Retina (tissue), 1 donor: ENCODE measurements at places on chromosomes 11 and 22.

DNA sequence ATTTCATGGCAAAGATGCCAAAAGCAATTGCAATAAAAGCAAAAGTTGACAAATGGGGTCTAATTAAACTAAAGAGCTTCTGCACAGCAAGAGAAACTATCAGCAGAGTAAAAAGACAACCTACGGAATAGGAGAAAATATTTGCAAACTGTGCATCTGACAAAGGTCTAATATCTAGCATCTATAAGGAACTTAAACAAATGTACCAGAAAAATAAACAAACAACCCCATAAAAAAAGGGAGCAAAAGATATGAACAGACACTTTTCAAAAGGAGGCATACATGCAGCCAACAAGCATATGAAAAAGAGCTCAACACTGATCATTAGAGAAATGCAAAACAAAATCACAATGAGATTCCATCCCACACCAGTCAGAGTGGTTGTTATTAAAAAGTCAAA lies 60.3 kb downstream of the AASDHPPT start:
- DNase-seq = no peak

DNA sequence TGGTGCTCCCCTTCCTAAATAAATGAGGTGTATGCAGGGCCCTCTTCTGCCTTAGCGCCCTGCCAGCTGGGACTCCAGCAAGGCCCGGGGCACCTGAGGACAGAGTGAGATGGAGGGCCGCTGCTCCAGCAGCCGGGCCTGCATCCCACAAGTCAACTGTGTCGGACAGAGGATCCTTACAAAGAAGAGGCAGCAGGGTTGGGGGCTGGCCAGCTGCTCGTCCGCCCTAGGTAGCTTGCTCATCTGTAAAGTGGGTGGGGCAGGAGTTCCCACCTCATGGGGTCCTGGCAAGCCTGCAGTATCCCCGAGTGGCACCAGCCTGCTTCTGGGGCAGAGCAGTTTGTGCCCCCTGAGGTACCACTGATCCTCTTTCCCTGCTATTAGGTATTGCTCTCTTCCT lies 7.6 kb downstream of the TMEM121B start:
- no peak for DNase-seq

DNA sequence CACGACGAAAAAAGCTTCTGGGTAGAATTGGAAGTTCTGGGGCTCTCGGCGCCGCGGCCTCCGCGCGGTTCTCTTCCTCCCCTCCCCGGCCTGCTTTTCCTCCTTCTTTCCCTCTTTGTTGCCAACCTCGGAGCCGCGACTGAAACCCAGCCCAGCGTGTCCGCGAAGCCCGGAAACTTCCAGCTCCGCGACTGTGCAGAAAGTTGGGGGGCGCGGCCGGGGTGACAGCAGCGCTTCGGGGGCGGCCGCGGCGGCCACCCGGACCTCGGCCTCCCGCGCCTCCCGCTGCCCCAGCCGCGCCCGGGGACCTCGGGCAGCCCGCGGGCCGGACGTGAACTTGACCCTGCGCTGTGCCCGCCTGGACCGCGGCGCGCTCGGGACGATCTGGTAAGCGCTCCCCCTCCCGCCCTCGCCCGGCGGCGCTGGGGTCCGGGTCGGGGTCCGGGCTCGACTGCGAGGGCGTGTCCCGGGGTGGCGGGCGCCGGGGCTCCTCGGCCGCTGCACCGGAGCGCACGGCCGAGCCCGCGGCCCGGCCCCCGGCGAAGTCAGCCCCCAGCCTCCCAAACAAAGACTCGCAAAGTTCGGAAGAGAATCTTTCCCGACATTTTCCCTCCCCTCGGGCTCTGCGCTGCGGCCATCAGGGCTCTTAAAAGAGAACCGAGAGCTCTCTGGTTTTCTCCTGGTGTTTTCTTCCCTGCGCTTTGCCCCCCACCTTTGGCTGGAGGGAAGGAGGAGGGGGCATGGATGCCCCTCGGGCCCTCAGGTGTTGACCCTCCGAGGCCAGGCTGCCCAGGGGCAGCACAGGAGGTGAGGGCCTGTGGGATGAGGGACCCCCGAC lies 67.9 kb upstream of the WNT7B start:
- DNase-seq = peak; percentile 63

DNA sequence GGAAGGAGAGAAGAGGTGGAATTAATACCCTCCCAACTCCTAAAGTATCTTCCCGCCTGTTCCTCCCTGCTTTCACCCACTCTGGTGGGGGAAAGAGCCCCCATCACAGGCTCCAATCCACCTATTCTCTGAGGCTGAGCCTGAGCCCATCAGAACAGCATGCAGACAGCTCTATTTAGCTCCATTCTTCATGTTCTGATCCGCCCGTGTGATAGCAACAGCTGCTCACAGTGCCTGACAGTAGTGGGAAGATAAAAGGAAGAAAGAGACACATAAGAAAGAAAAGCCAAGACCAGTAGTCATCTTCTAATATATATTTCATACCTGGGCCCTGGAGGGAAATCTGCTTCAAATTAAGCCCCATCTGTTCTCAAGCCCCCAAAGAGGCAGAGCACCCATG lies 80.3 kb upstream of the AKIP1 start:
- no peak for DNase-seq

- no peak for DNase-seq
Observed at GRCh38 chr11:122311216-122311755, 195.3 kb upstream of the BLID start.

GRCh38 chr11:66071381-66071801 lies 1.3 kb downstream of the PACS1 start:
- DNase-seq = peak; percentile 9

GRCh38 chr11:15169815-15170551 lies 55.3 kb downstream of the INSC start:
- DNase-seq = no peak

DNA sequence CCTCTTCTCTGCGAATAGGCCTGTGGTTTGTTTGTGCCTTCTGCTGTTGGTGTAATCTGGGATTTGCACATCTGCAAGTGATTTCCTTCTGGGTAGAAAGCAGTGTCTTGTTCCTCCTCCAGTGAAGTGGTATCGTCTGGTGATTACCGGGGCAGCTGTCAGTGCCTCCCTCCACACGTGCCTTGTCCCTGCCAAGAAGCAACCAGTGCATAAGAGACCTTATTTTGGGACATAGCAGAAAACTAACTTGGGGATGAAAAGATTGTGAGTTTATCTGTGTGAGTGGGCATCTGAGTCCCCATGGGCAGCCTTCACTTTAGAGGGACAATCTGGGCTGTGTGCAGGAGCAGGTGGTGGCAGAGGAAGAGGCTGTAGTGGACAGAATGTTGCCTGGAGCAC lies 71.5 kb upstream of the SORL1-AS1 start:
- no peak for DNase-seq

GRCh38 chr22:25027959-25028840 lies 75.7 kb downstream of the KIAA1671 start:
- no peak for DNase-seq

GRCh38 chr22:48490500-48491411 lies 1336.9 kb downstream of the BRD1 start:
- peak; percentile 69 for DNase-seq

GRCh38 chr11:119793335-119793984 lies 64.5 kb upstream of the NECTIN1 start:
- no peak for DNase-seq

GRCh38 chr11:93051186-93051585 lies 81.7 kb downstream of the MTNR1B start:
- DNase-seq = no peak

DNA sequence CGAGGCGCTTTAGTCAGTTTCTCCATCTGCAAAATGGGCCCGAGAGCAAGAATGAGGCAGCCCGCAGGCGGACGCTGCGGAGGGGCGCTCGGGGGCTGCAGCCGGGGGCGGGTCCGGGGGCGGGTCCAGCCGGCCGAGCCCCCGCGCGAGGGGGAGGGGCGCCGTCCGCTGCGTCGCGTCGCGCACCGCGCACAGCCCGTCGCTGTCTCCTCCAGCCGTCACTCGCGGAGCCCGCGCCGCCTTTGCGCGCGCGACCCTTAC lies 282 bp downstream of the PC start:
- no peak for DNase-seq

- DNase-seq = no peak
Observed at GRCh38 chr11:117020287-117020686, 77.9 kb downstream of the SIK3 start.

DNA sequence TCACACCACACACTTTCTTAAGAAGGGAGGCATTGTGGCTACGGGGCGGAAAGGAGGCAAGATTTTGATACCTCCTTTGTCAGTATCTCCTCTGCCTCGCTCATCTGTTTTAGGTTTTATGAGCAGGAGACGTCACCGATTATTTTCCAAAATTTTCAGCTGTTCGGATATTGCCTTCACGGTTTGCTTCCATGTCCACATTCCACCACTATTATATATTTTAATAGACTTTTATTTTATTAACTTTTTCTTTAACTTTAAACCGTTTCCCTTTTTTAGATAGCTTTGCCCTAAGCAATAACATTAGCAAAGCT lies 33.7 kb upstream of the CREB3L1 start:
- DNase-seq = no peak

- no peak for DNase-seq
Observed at GRCh38 chr11:134728186-134728585, 316.1 kb upstream of the B3GAT1 start.

- no peak for DNase-seq
Observed at GRCh38 chr11:72772059-72772458, 19.9 kb upstream of the ARAP1 start.

- DNase-seq = no peak
Observed at GRCh38 chr11:3674189-3674588, 3.0 kb upstream of the CHRNA10 start.

GRCh38 chr22:43570531-43571165 lies 158.8 kb downstream of the MPPED1 start:
- peak; percentile 74 for DNase-seq

GRCh38 chr11:104324276-104324675 lies 160.3 kb upstream of the PDGFD start:
- no peak for DNase-seq

- no peak for DNase-seq
Observed at GRCh38 chr11:26493616-26494015, 78.4 kb downstream of the MUC15 start.
